ENCODE measurements at places on chromosomes 7 and 10. TPM values are rescaled to one million over a fixed set of nuclear protein-coding genes. Genes with fewer than 3 reads are reported as not detected.

The AMPH gene
- 0.22 TPM for total RNA-seq

The SPDYE17 gene
- not detected for total RNA-seq

The DTX2 gene
- 11.3 TPM for total RNA-seq

The SFTPD gene
- not detected for total RNA-seq

The FBXO24 gene
- 0.86 TPM for total RNA-seq

The UCN3 gene
- total RNA-seq: not detected

The PARP12 gene
- 29.1 TPM for total RNA-seq

The GIMAP6 gene
- total RNA-seq: not detected

The LRRN3 gene
- 3.7 TPM for total RNA-seq
